ENCODE measurements at places on chromosomes 11 and 22.
A peak's percentile ranks its signal among the peaks of the same experiment; 100 is the strongest.

DNA sequence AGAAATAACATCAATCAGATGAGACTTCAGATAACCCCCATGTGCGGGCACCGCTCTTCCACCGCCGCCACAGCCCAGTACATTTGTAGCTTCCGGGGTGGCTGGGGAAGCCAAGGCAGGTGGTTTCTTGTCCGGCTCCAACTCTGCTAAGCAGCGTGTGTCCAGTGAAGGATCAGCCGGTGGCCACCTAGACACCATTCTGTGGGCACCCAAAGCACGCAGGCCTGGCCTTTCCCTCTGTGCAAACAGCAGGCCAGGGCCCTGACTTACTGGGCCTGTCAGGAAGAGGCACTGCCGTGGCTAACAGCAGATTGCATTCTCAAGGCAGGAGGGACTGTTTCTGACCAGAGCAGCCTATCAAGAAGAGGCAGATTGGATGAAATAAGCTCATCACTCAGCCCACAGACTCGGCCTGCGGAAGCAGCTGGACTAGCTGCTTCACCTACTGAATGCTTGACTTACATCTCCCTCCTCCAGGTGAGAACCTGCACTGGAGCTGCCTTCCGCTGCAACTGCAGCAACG is 74.8 kb downstream of the ETS1 start:
- no peak for DNase-seq

GRCh38 chr11:2320568-2321310 is 18.9 kb downstream of the TSPAN32 start:
- DNase-seq: no peak

DNA sequence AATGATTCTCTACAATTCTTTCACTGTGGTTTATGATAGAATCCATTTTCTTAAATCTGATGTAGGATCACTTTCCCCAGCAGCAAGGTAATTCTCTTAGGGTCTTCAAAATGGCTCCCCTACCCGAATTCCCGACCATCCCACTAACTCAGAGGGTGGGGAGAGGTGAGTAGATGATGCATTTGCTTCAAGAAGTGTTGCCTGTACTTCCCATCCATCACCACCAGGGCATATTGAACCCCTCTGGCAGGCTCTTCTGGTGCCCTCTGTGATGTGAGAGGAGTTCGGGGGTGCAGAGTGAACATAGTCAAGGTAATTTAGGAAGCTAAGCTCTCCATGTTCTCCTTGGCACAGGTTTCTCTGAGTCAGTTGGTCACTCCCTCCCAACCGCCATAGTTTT is 52.3 kb downstream of the ZNRF3 start:
- DNase-seq: no peak

DNA sequence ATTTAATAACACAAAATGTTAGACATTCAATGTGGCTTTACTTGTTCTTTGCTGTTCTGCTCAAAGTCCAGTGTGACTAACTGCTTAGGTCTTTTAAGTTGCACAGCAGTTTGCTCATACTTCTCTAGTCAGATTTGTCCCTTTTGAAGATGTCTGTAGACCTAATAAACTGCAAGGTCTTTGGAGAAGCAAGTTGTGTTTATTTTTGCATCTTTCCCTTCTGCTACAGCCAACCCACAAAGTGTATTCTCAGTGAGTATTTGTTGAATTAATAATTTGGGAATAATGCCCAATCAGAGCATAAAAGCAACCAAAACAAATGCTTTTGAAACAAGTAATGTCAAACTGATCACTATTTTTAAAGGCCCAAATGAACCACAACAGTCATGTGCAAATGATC is 312.5 kb downstream of the CADM1 start:
- DNase-seq: no peak

GRCh38 chr11:20113149-20113438 is 47.2 kb downstream of the DBX1 start:
- DNase-seq: no peak

DNA sequence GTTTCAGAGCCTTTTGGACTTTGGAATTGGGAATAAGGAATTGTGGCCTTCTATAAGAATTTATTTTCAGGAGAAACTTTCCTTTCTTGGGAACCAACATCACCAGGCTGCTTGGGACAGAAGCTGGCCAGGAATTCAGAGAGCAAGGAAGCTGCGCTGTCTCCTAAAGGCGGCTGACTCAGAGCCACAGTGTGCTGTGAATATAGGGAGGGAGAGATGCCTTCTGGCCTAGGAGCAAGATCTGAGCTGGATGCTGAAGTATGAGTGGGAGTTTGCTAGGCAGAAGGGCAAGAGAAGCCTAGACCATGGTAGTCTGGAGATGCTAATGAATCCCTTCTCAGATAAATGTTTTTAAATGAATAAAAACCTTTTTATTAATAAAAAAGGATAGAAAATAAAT is 213.7 kb upstream of the TBCEL start:
- DNase-seq: no peak

- DNase-seq: no peak
These were observed 99.8 kb downstream of the MORC2 start for GRCh38 chr22:30868663-30869385.

DNA sequence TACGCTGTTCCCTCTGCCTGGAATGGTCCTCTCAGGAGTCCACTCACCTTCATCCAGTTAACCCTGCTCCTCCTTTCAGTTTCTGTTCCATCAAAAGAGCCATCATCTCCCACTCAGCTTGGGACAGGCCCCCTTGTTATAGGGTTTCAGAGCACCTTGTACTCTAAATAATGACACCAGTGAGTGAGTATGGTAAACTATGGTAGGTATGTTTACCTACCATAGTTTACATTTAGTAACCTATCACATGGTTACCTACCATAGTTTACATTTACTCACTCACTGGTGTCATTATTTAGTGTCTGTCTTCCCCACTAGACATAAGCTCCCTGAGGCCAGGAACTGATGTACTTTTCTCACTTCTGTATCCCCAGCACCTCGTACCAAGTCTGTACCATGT is 130.2 kb upstream of the SESN3 start:
- DNase-seq: no peak

DNA sequence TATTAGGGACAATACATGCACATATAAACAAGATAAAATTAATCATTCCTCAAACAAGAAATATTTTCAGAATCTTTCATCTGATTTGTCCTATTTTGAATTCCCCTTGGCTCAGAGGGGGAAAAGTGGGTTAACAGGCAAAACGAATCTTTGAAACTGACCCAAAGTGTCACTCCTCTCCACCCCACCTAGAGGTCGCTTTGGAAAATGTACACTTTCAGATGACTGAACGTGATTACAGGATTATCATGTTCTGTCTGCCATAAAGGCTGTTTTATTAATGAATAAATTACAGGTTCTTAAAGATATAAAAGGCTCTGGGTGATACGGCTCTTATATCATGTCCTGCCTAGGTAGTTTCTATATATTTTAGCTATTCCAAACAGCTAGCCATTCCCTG is 1735.0 kb downstream of the LRRC4C start:
- no peak for DNase-seq

DNA sequence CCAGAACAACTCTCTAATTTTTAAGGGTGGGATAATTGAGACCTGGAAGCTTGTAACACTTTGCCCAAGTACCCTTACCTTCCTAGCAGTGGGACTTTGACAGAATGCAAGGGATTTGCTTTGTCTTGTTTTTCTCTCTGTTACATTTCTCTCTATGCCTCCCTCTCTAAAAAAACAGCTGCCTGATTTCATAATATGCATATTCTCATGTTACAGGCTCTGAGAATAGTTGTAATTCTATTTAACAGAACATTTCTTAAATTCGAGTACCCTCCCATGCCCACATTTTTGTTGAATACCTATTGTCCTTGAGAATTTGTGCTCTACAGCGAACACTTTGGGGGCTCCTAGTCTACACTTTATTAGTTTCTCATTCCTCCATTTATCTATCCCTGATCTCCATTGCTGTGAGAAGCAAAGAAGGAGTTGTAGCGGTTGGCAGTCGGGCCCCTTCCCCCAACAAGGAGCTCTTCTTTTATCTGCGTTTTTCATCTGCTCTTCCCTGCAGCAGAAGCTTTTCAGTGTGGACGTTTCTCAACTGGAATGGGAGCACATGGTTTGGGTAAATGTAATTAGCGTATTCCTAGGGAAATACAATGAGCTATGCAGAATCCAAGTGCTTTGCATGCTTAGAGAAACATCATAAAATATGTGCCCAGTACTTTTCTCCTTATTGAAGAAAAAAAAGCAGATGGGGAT is 117.7 kb upstream of the CCDC90B start:
- DNase-seq: no peak

- DNase-seq: no peak
These were observed 67.0 kb downstream of the BCL2L13 start for GRCh38 chr22:17705546-17705945.

GRCh38 chr22:31742115-31742514 is 7.8 kb downstream of the PRR14L start:
- DNase-seq: no peak

GRCh38 chr11:36500315-36500721 is 9.8 kb downstream of the TRAF6 start:
- no peak for DNase-seq

- no peak for DNase-seq
These were observed 4.9 kb downstream of the TLCD5 start for GRCh38 chr11:120330045-120330444.

DNA sequence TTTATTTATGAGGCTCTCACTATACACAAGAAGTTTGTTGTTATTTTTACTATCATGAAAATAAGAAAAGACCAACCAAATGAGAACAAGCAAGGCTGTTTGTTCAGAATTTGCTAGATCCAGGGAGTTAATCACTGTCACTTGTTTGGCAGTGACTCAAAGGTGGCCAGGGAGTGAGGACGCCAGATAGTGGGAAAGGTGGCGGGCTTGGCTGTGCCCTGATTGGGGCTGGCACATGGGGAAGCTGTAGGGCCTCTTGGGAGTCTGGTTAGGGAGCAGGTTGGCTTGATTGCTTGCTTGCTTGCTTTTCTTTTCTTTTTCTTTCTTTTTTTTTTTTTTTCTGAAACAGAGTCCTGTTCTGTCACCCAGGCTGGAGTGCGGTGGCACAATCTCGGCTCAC is 53.1 kb upstream of the SLC22A12 start:
- DNase-seq: no peak

DNA sequence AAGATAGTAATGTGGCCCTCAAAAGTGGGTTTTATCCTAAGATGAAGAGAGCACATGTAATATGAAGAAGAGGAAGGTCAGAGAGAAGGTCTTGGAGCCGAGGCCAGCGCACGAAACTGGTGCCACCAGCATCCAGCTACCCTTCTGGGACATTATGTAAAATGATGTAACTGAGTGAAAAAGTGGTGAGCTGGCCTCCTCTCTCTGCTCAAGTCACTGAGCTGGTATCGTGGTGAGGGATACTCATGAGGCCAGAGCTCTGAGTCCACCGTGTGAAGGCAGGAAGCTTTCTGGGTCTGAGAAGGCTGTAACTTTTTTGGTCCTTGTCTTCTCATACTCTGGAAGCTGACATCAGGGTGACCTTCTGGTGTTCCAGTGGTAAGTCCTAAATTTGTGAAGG is 25.1 kb downstream of the RNF185 start:
- no peak for DNase-seq

DNA sequence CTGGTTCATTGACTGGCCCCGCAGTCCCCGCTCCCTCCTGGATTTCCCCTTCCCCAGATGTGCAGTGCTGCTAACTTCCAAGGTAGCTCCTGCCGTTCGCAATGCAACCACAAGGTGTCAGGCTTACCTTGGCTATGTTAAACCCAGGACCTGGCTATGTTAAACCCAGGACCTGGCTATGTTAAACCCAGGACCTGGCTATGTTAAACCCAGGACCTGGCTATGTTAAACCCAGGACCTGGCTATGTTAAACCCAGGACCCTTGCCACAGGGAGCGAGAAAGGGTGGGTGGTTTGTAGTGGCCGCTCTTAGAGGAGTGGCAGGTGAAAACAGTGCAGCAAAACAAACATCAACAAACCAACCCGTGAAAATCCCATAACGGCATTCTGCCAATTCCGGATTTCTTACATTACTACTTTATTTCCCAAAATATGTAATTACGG is 2.9 kb upstream of the ADAMTS8 start:
- peak; percentile 65 for DNase-seq

- no peak for DNase-seq
These were observed 4.7 kb downstream of the OSBPL5 start for GRCh38 chr11:3160252-3161031.

- no peak for DNase-seq
These were observed 5.0 kb downstream of the SEZ6L start for GRCh38 chr22:26174280-26174679.

DNA sequence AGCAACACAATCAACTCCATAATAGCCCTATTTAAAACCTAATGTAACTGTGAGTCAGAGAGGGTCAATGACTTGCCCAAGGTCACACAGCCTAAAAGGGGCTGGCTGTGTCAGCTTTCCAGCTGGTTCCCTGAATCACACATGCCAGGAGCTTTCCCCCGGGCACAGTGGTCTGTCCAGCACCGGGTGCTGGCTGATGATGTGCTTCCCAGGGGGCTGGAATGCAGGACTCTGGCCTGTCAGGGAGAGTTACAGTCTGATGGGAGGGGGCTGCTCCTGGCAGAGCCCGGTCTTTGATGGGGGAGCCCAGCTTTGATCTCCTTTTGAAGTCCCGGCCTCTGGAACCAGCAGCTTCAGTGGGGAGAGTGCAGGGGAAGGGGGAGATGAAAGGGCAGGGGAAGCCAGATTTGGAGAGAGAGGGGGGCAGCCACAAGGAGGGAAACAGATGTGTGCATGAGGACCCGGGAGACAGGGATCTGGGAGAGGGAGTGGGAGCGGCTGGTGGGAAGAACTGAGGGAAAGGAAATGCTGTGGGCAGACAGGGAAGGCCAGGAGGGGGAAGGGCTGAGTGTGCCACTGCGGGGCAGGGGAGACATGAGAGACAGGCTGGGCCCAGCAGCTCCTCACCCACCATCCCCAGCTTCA is 102.7 kb downstream of the NECTIN1 start:
- DNase-seq: no peak

DNA sequence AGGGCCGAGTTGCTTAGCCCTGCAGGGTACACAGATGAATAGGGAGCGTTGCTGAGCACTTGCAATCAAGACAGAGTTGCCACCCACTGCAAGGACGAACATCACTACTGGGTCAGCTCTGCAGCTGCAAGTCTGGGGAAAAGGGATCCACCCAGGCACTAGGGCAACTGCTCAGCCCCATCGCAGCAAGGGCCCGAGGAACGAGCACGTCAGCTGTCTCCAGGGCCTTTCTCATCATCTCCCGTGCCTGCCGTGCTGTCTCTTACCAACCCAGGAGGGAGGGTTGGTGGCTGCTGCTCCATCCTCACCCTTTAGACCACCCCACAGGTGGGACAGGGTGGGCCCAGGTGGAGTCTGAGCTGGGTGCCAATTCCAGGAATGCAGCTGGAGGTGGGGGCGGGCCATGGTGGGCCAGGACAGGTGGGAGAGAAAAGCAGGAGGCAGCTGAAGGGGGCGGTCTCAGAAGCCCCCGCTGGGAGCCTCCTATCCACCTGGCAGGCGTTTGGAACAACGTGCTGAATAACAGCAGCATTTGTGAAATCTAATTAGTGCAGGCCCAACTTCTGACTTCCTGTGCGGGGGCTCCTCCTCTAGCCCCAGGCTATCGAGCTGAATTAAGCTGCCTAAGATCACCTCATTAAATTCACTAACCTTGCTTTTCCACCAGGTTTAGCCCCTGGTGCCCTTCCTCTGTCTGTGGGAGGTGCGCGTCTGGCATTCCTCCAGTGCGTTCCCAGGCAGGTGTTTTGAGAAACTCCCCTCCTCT is 252.5 kb downstream of the ST3GAL4 start:
- no peak for DNase-seq

GRCh38 chr22:38868886-38869381 is 3.1 kb downstream of the CBX6 start:
- DNase-seq: peak; percentile 81

GRCh38 chr22:24432059-24432853 is 4.9 kb downstream of the ADORA2A start:
- DNase-seq: no peak

Measured in CD4-positive, alpha-beta T cell treated with Interleukin-15 for 4 hours (primary cell).